ENCODE measurements at places on chromosomes 3 and 15.

DNA sequence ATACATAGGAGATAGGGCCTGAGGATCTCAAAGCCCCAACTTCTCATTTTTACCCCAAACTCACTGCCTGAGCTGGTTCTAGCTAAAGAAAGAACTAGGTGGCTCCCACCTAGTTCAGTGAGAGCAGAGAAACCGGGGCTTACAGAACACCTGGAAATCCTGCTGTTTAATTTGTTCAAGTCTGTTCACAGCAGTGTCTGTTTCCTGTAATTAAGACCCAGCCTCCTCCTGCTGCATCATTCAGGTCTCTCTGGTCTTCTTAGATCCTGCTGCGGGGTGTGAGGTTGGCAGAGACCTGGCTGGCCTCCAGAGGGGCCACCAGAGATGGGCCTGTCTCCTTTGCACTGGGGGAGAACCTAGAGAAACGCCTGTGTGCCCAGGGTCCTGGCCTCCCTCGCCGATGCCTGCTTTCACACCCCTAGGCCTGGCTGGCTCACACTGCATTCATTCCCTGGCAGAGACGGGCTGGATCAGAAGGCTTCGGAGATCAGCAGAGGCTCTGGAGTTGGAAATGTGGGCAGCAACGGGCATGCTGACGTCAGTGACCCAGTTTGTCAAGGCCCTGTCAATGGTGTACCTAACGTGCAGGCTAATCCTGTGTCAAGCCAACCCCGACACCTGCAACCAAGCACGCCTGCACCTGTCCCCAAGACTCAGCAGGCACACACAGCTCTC is 4.9 kb upstream of the CHRNA3 start:
- no peak for DNase-seq

DNA sequence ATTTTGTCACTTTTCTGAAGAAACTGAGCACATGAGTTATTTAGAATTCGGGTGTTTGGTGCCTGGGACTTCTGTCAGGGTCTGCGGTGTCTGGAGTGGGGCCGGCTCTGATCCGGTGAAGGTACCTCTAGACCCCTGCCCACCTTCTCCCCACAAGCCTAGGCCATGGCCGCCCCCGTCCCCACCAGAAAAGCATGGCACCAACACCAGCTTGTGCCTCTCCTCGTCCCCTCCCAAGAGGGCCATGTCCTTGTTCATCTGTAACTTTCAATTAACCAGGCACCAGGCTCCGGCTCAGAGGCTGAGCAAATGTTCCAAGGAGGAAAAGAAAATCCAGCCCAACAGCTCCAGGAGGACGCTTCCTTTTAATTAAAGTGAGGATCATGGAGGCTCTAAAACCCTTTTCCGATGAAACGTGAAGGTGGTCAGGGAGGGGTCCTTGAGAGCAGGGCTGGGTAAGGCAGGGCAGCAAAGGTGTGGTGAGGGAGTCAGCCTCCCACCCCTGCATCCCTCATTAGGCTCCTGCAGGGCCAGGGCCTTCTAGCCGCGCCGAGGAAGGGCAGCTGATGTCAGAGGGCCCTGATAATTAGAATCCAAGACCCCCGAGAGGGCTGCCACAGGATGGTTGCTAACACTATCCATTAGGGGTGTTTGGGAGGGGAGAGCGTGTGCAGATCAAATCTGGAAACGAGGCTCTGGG is 62.3 kb downstream of the SLC6A1 start:
- no peak for DNase-seq

DNA sequence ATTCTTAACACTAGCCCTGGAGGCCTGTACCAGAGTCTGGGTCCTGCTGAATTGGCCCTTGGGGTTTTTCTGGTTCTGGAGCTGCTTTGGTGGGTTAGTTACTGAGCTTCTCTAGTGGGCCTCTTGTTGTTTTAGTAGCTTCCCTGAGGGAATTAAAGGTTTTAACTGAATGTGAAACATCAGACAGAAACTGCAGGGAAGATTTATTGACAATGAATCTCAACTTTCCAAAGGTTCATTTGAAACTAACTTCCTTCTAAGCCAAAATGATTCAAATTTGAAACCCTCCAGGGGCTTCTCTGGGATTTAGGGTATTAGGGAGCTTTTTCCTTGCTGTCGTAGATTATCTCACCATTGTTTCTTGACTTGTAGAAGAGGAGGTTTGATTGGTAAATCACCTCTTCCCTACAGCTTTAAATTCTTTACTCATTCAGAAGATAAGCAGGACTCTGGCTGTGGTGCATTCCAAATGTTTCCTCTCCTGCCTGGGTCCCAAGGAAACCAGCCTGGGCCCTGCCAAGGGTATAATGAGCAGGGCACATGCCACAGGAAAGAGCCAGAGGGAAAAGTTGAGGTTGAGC is 71.0 kb downstream of the TP63 start:
- DNase-seq: no peak

- DNase-seq: no peak
These were observed 48.1 kb upstream of the PGPEP1L start for GRCh38 chr15:99055555-99056134.

DNA sequence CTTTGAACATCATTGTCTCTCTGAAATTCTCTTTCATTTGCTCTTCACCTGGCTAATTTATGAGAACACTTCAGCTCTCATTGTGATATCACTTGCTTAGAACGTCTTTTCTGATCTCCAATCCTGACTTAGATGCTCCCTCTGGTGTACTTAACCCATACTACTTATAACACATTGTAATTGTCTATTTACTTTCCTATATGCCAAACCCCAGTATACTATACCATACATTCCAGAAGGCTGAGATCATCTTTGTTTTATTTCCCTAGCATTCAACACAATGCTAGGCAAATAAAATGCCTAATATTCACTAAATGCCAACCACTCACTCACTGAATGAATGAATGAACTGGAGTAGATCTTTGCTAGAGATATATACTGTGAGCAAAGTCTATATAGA is 27.0 kb upstream of the PEX5L start:
- no peak for DNase-seq

DNA sequence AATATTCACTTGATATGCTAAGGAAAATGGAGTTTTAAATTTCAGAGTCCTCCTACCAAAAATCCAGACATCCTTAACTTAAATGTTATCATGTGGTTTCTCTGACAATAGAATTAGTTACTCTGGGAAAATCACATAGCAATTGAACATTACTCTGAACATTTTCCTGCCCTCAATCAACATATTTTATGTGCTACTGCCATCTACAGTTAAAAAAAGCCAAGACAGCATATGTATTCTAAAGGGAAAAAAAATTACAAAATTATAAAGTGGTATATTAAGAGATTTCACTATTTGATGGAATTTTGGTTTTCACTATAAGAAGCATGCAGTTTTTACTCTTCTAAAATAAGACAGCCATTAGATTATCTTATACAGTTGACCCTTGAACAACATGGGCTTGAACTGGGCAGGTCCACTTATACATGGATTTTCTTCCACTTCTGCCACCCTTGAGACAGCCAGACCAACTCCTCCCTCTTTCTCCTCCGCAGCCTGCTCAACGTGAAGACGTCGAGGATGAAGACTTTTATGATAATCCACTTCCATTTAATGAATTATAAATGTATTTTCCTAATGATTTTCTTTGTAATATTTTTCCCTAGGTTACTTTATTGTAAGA is 122.3 kb downstream of the ATP1B3 start:
- no peak for DNase-seq

DNA sequence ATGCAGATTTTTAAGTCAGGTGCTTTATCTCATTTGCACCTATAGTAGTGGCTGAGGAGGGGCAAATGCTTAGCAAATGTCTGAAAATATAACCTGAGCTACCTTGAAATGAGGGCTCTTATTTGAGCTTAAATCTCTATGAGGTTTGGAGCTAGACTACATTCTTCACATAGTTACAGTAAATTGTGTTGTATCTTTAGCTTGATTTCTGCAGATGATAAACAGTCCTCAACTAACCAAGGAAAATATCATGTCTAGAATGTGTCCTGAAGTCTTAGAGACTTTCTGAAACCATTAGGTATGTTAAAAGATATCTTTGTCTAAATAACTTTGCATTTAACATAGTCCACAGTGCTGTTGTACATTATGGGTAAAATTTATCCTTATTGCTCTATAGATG is 127.6 kb downstream of the ATP1B3 start:
- no peak for DNase-seq

- no peak for DNase-seq
These were observed 512.6 kb upstream of the PPP2R3A start for GRCh38 chr3:135452881-135453280.

DNA sequence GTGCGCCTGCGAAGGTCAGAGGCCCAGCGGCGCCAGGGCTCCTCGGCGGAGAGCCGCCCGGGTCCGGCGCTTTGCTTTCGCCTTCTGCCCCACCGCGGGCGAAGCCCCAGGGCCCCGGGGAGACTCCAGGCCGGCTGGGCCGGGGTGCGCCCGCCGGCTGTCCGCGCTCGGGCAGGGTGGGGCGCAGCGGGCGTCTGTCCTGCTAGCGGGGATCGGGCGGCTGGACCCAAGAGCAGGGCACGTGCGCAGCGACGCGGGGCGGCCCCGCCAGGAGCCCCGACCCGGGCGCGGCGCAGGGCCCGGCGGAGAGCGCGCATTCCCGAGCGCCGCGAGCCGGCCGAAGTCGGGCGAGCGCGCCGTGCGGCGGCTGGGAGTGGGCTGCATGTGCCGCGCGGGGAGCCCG is 569 bp upstream of the ALDH1A3 start:
- DNase-seq: no peak

- no peak for DNase-seq
These were observed 602.1 kb downstream of the MAGI1 start for GRCh38 chr3:65436580-65436979.

GRCh38 chr3:64848822-64849221 is 161.0 kb upstream of the ADAMTS9 start:
- DNase-seq: no peak

DNA sequence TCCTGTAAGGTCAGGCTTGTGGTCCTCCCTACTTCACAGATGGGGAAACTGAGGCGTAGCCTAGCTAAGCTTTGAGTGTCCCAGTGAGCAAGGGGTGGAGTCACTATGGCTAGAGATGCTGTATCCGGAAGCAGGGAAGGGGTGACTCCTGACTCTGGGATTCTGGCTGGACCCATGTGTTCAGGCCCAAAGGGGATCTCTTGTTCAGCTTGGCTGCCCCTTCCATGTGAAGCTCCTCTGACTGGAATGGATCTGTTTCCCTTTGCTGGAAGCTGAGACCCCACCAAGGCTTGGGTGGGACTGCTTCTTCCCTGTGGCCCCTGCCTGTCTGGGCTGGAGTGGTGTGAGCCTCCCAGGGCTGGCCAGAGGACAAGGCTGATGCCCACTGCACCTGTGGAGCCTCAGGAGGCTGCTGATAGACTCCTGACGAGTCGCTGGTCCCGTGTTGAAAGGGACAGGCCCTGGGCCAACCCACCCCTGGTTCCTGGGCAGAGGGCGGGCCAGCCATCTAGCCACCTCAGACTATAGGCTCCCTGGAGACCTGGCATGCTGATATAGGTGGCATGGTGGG is 1.0 kb downstream of the MAPKAPK3 start:
- no peak for DNase-seq

GRCh38 chr15:60095711-60096110 is 91.6 kb downstream of the FOXB1 start:
- no peak for DNase-seq

- peak; percentile 23 for DNase-seq
These were observed 7.1 kb upstream of the EMC4 start for GRCh38 chr15:34217587-34218225.

- DNase-seq: peak; percentile 75
These were observed 89.0 kb downstream of the IQSEC1 start for GRCh38 chr3:12984023-12984823.

DNA sequence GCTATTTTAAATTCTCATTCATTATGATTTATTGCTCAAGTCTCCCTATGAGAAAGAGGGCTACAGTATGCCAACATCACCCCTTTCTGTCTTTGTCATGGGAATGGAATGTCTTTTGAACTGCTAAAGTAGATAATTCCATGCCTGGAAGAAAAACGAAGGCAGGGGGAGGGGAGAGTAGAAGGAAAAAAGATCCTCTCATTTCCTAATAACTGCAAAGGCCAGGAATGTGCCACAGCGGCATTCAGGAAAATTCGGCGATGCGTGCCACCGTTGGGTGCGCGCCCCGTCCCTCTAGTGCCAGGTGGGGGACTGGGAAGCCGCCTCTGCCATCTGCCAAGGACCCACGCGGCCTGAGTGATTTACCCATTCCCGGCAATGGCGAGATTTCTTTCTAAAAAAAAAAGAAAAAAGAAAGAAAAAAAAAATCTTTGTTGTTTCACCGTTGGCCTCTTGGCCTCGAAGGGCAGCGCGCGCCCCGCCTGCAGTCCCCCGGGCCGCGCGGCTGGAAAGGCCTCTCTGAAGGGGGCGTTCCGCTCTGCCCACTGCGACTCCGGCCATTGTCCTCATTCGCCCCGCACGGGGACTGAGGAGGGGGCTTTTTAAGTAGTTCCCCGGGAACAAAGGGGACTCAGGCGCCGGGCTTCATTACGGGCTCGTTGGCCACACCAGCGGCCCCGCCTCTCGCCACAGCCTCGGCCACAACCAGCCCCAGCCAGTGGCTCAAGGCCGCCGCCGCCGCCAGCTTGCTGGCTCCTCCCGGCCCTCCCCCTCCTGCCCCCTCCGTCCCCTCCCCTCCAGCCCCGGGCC is 54.5 kb downstream of the CPN2 start:
- DNase-seq: no peak

GRCh38 chr3:118809696-118810498 is 224.7 kb downstream of the IGSF11 start:
- no peak for DNase-seq

GRCh38 chr15:88023914-88024313 is 232.6 kb downstream of the NTRK3 start:
- no peak for DNase-seq

GRCh38 chr3:40167958-40168357 is 141.5 kb upstream of the EIF1B start:
- no peak for DNase-seq

DNA sequence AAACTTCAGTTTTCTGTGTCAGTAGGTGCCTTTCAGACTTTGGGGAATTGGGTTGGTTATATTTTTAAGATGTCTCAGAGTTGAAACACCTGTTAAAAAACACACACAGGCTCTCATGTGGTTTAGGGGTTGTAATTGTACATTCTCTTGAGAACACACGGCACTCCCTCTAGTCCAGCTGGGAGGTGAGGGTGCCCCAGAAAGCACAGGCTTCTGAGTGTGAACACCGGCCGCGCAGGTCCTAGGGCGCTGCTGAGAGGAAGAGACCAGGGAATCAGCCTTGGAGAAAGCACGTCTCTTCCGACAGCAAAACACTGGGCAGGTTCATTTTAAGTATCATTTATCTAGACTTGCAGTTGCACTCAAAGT is 68.0 kb upstream of the RPL35A start:
- DNase-seq: no peak

GRCh38 chr3:52297242-52298148 is 9.9 kb downstream of the GLYCTK start:
- DNase-seq: no peak
